ENCODE measurements at places on chromosomes 1 and 21. TPM values are rescaled to one million over a fixed set of nuclear protein-coding genes. Genes with fewer than 3 reads are reported as not detected.

DNA sequence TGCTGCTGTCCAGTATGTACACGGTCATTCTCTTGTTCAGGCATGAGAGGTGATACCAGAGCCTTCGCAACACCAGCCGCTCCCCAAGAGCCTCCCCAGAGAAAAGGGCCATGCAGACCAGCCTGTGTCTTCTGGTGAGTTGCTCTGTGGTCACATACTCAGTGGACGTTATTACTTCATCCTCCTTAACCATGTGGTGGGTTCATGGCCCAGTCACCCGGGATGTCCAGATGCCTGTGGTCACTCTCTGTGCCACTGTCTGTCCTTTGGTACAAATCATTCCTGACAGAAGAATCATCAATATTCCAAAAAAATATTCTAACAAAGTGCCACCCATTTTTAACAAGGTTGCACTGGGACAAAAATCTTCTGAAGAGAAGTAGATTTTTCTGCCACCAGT, 8.8 kb upstream of the ZNF124 start:
- H3K36me3 ChIP-seq = no peaks in the 10 kb centered on the region
- no peaks in the 10 kb centered on the region for H3K27me3 ChIP-seq
- no peaks in the 10 kb centered on the region for H3K4me1 ChIP-seq
- DNase-seq = no peak
- H3K27ac ChIP-seq = no peak overlapping the region
- H3K4me3 ChIP-seq = no peak overlapping the region

The PSMA5 gene
- 21.6 TPM for total RNA-seq

The NR0B2 gene
- total RNA-seq = not detected

DNA sequence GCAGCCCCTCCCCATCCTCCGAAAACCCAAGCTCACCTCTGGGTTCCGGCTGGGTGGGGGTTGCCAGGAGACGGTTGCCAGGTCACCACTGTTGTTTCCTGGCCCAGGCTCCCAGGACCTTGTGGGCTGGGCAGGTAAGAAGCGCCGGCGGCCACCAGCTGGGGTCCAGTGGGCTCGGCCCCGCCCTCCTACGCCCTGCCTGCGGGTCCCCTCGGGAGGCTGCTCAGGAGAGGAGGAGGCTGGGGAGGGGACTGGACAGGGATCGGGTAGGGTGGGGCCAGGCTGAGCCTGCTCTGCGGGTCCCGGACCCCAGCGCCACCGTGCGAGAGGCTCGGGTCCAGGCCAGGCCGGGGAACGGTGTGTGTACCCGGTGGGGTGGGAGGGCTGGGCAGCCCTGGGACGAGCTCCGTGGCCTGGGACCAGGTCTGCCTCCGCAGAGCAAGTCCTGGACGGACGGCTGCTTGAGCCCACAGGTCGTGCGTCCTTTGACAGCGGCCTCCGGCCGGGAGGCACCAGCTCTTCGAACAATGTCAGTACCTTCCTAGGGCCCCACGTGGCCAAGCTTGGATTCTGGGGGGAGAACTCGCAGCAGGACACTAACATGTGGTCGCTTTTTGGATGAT, at the start of gene TTLL10:
TTLL10 (plus strand) TSS at position 88 of the 623 bp plus-strand sequence. CDS start 5,336 bp downstream, outside the sequence.
- no peak within 1 kb of the TSS for H3K4me3 ChIP-seq
- H3K27ac ChIP-seq = no peak within 1 kb of the TSS
- no peaks in the 10 kb centered on the region for H3K27me3 ChIP-seq
- no peak for DNase-seq
- H3K36me3 ChIP-seq = no peaks in the 10 kb centered on the region
- H3K4me1 ChIP-seq = no peaks in the 10 kb centered on the region

- no peak for DNase-seq
- H3K36me3 ChIP-seq = no peaks in the 10 kb centered on the region
- H3K4me3 ChIP-seq = no peak overlapping the region
Measured at GRCh38 chr1:216616425-216616824, 106.8 kb downstream of the ESRRG start.

- peaks cover 4% of the 10 kb centered on the region for H3K36me3 ChIP-seq
- no peaks in the 10 kb centered on the region for H3K27me3 ChIP-seq
- H3K27ac ChIP-seq = no peak overlapping the region
- H3K4me3 ChIP-seq = no peak overlapping the region
- no peaks in the 10 kb centered on the region for H3K4me1 ChIP-seq
Measured at GRCh38 chr1:226400519-226401354, 7.2 kb downstream of the PARP1 start.

All from tibial nerve (tissue), 4 donors.